ENCODE measurements at places on chromosomes 5 and 9.

GRCh38 chr5:150523472-150524350 is 15.8 kb downstream of the NDST1 start:
- DNase-seq: peak; percentile 54

DNA sequence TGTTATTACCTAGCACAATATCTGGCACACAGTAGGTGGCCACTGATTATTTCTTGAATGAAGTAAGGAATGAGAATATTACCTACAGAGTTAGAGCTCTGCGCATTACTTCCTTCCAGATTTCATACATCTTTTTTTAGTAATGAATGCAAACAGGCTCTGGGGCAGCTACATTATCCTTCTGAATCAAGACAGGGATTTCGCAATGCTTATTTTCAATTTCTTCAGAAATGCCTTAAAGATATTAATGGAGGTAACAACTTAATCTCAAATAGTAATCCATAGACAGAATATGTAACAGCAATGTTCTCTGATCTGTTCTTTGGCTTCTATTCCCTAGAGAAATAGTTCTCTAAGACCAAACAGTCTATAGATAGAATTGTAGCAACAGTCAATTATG is 32.6 kb downstream of the CDKN2A start:
- DNase-seq: no peak

DNA sequence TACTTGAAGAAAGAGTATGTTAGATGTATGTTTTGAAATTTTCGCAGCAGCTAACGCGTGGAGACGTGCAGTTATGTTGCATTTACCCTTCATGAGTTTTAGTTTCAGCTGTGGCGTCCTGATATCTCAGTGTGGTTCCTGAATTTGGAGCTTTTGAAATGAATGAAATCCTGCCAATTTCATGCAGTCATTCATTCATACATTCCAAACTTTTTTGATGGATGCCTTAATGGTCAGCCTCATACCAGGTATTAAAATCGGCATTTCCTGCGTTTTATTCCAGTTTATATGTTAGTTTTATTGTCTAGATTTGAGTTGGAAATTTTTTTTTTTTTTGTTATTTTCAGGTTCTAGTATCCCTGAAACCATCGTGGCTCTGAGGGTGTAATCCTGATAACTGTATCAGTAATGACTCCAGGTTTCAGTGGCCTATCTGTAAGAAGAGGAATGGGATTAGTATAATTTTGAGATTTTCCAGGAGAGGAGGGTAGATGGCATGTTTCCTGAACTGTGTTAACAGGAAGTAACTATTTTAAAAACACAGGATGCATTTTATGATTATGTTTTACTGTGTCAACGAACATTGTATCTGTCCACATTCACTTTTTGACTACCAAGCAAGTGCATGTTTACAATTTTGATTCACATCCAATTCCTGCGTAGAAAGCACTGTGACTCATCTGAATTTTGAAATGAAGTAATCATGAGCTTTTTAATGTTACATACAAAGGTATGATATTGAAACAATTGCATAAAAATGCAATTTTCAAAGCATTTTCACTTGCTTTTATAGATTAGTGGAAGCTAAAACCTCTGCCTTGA is 1.0 kb downstream of the FOCAD start:
- no peak for DNase-seq

GRCh38 chr5:145407300-145408047 is 427.7 kb downstream of the PRELID2 start:
- DNase-seq: no peak

DNA sequence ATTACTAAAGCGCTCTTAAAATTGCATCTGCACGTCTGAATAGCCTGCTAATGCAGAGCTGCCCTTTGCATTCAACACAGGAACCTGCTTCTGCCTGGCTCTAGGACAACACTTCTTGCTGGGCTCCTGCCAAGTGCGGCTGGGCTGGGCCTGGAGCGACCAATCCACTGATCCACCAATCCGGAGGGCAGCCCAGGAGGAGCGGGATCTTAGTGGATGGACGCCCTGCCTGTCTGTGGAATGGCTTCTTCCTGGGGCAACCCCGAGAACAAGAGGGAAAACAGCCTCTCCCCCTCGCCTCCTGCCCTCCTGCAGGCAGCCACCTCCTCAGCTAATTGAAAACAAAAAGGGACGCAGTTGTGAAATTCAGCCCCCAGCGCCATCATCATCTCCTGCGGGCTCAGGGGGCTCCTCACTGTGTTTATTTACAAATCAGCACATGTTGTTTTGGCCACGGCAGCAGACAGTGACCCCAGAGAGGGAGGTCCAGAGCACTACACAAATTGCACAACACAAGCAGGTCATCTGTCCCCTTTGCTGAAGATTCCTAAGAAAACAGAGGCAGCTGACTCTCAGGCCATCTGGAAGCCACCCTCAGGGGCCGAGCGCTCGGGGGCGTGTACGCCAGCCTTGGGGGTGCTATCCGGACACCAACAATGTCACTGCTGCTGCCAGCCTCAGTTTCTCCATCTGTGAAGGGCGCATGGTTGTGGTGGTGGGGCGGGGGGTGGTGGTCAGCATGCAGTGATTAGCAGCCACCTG is 57.3 kb downstream of the GADD45G start:
- peak; percentile 100 for DNase-seq

DNA sequence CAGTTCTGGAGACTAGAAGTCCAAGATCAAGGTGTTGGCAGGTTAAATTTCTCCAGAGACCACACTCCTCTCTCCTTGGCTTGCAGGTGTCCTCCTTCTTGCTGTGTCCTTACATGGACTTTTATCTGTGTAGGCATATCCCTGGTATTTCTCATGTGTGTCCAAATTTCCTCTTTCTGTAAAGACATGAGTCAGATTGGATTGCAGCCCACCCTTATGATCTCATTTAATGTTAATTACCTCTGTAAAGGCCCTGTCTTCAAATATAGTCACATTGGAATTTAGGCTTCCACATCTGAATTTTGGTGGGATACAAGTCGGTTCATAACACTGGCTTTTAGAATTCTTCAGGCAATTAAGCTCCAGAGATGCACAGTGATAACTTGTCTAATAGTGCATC is 322.2 kb upstream of the GRIA1 start:
- no peak for DNase-seq

DNA sequence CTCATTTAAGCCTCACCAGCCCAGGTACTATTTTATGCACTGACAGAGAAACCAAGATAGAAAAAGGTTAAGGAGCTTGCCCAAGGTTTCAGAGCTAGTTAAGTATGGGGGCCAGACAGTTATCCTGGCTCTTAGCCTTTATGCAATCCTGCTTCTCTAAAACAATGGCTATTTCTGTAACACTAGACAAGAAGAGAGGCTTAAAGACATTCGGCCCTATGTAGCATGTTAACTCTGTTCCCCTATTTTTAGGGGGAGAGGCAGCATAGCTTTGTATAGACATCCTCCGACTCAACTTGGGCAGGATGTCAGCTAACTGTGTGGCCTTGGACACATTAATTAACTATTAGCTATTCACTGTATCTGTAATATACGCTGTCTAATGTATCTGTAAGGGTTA is 54.6 kb downstream of the LHFPL2 start:
- no peak for DNase-seq

DNA sequence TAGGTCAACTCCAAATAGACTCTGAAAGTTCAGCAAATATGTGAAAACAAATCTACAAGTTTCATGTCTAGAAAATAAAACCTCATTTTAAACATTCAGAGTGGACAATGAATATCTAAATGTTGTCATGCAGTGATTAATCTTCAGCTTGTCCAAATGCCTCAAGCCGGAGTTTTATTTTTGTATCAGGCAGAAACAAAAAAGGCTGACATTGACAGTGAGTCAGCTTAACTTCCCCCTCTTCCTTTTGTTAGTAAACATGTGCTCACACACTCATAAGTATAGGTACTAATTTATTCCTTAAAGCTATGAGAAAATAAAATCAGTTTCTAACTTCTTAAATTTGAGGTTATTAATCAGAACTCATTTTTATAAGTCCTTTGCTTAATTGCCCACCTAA is 467.9 kb upstream of the DAB2 start:
- no peak for DNase-seq

DNA sequence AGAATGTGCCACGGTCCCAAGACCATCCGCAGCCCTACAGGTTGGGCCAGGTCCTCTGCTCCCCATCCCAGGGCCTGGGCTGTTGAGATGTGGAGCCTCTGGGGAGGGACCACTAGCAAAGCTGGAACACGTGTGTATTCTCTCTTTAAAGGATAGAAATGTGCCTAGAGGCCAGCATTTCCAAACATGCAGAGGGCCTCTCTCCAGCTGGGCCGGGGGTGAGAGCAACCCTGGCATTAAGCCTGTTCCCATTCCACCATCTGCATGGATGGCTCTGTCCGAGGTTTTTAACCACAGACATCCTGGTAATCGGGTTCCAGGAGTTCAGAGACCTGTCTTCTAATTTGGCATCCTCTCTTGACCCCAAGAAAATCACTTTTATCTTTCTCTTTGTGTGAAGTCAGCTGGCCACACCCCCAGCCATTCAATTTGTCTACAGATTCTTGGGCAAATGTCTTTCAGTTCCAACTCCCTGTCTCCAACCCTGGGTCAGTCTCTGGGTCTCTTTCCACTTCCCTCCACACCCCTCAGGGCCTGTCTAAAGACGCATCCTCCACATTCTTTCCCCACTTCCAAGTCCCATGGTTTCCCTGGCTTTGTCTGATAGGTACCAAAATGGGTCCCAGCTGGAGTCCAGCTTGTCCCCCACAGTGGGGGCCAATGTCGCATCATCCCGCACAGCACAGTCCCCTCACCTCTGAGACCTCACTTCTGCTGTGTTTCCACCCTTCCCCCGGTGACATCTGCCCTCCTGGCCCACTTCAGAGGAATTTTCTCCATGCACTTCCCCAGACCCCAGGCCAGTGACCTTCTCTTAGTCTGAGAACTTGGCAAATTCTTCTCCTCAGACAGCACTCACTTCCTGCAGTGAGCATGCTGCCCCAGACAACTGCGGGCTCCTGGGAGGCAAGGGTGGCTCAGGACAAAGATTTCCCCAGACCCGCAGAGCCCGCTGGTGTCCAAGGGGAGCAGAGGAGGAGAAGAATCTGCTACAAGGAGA is 56.8 kb downstream of the PTPDC1 start:
- DNase-seq: no peak

DNA sequence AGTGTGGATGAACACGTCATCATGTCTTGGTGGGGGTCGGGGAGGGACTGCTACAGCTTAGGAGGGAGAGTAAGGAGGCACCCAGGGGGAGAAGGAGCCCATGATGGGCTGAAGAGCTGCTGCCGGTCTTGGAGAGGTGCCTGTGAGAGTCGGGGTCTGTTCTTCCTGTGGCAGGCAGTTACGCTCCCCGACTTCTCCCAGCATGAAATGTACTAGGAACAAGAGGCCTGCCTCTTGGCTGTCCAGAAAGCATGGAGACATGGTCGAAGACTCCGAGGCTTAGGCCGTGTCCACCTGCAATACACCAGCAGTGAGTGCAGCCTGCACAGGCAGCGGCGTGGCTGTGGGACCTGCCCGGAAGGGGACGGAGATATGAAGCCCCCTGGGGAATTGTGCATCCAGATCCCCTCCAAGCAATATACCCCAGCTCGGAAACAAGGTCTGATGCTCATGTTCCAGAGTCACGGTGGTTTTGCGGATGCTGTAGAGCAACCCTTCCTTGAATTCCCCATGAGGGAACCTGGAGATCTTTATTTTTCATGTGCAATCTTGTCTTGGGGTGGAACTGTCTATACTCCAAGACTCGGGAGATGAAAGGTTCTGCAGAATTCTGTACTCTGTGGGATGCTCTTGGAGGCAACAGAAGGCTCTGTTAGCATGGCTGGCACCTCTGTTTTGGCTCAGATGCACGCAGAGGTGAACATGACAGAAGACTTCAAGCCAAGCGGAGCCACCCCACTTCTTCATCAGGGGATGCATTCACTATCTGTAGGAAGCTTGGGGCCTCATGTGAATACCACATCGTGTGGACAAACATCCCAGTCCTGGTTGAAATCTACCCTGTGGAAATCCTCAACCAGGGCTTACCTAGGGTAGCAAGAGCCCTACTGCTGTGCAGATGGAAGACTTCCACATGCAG is 374.9 kb upstream of the IRX4 start:
- no peak for DNase-seq

DNA sequence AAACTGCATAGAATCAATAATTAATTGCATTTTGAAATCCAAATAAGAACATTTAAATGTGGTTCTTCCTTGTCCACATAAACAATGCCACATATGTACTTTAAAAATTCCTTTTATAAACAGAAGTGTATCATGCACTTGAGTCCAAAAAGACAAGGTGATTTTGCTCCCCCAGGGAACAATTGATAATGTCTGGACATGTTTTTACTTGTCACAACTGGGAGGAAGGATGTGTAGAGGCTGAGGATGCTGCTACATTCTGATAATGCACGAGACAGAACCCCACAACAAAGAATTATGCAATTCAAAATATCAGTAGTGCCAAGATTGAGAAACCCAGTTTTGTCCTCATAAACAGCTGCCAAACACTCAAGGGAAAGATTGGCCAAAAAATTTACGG is 181.1 kb upstream of the ISL1 start:
- DNase-seq: no peak

GRCh38 chr5:136130581-136130980 is 2.1 kb upstream of the SMAD5 start:
- no peak for DNase-seq

- DNase-seq: no peak
Observed at GRCh38 chr5:60404171-60404570, 295.8 kb downstream of the DEPDC1B start.

DNA sequence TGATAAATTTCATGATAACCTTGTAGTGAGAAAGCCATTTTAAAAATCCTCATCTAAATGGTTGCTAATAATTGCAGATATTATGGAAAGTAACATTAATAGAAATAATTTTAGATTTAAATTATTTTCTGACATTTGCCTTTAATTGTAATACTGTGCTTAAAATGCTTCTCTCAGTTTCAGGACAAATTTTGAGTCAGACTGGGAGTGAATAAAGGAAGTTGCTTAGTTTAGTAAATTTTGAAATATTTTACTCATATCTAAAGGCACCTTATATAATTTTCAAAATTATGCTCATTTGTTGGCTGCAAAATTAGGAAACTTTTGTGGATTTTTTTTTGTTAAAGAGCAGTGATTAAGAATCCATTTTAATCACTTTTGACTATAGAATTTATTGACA is 93.8 kb downstream of the CSNK1G3 start:
- no peak for DNase-seq

DNA sequence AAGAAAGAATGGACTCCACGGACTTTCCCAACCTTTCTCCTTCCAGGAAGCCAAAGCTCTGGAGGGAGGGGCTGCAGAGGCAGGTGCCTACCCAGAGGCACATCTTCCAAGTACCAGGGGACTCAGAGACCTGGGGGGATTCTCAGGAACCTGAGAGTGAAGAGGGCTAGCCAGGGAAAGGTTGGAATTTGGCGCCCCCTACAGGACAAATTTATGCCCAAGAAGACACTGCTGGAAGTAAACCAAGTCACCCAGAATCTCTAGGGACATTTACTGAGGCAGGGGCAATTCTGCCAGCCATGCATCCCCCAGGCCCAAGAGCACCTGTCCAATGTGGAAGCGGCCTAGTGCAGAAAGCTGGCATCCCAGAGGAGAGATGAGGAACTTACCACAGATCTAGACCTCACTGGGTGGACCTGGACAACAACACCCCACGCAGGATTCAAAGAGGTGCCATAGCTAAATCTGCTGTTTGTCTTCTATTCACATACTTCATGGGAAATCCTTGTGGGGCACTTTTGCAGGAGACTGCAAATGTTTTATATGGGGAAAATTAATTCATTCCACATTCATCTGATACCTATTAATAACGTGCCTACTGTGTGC is 25.9 kb upstream of the IDNK start:
- peak; percentile 33 for DNase-seq

GRCh38 chr9:97958812-97959511 is 21.0 kb upstream of the HEMGN start:
- DNase-seq: no peak

GRCh38 chr5:39652036-39652435 is 227.3 kb upstream of the DAB2 start:
- no peak for DNase-seq

- peak; percentile 77 for DNase-seq
Observed at GRCh38 chr5:66958980-66959641, 237.5 kb downstream of the CD180 start.

Measured in thyroid gland (tissue), 4 donors.